ENCODE measurements at places on chromosomes 2 and 18. TPM values are rescaled to one million over a fixed set of nuclear protein-coding genes. Genes with fewer than 3 reads are reported as not detected.

Gene MARCHF4
- total RNA-seq, result 21.4 TPM

Gene PAPOLG
- 10.6 TPM for total RNA-seq

Gene LYG2
- not detected for total RNA-seq

Gene BOLL
- not detected for total RNA-seq

Gene C1QL2
- 0.31 TPM for total RNA-seq

Gene GAL3ST2
- total RNA-seq, result 0.22 TPM

Gene DNAH6
- 0.02 TPM for total RNA-seq
